Hematopoietic multipotent progenitor cell treated with erythropoietin and hydrocortisone succinate and interleukin-3 and kit ligand, for 4 days (in vitro differentiated cells): ENCODE measurements at places on chromosomes 5 and 9.

- peak; percentile 23 for DNase-seq
These were observed 646.6 kb downstream of the ACTL7B start for GRCh38 chr9:108209132-108209685.

GRCh38 chr9:34647084-34647403, 569 bp downstream of the GALT start:
- DNase-seq, result no peak

DNA sequence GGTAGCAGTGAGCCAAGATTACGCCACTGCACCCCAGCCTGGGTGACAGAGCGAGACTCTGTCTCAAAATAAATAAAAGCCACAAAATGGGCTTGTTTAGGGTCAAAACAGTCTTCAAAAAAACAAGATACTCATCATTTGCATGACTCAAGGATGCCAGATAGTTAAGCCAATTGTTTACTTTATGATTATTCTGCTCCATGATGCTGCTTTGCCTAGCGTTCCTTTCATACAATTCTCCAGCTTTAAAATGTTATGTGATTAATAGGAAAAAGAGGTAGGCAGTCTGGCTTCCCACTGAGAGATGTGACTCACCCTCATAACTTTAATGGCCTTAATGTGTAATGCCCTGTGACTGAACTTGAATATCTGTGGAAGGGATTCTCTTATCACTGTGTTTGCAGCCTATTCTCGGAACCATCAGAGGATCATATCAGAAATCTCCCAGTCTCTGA, 364.6 kb upstream of the TRPC7 start:
- DNase-seq, result peak; percentile 4

- DNase-seq, result no peak
These were observed 15.5 kb upstream of the NCS1 start for GRCh38 chr9:130156672-130157071.

GRCh38 chr9:69442486-69442885, 117.5 kb downstream of the ENTREP1 start:
- no peak for DNase-seq

GRCh38 chr5:82341325-82341724, 63.2 kb upstream of the RPS23 start:
- DNase-seq, result no peak

DNA sequence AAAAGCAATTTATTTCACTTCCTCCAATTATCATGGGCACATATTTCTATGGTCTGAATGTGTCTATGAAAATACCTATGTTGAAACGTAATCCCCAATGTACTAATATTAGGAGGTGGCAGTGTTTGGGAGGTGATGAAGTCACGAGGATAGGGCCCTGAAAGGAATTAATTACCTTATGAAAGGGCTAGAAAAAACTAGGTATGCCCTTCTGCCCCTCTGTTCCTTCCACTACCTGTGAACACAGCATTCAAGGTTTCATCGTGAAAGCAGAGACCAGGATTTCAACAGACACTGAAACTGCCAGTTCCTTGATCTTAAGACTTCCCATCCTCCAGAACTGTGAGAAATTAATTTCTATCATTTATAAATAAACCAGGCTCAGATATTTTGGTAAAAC, 1037.1 kb upstream of the C9orf72 start:
- DNase-seq, result no peak

DNA sequence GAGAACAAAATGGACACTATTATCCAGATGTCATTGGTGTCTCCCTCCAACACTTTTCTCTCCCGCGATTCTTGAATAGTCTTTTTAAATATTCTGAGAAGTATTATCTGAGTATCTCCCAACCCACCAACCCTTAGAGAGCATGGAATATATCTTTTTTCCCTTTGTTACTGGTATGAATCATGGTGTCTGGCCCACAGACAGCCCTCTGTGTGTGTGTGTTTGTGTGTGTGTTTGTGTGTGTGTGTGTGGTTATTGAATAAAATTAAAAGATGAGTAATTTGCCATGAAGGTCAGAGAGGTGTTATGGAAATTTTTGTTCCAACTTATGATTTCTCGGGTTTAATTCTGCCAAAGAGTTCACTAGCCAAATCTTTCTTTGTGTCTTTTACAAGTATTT, 47.7 kb downstream of the CAMK4 start:
- no peak for DNase-seq

- DNase-seq, result no peak
These were observed 2.5 kb upstream of the ADRB2 start for GRCh38 chr5:148823871-148824270.
